ENCODE measurements at places on chromosomes 2 and 18.

DNA sequence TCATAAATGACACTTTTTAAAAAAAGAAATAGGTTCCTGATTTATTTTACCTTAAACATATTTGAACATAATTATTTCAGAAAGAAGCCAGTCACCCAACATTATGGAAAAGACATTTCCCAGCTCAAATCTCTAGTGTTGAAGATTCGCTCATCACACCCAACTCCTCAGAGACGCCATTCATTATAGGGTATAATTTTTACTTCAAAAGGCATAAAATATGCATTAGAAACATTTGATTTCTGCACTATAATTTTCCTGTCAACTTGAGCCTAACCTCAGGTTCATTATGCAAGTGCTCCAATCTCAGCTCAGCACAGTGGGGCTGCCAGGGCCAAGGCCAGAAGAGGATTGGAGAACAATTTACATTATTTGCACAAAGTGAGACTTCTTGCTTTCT is 58.8 kb upstream of the TTN start:
- no peak for DNase-seq

- no peak for DNase-seq
Measured at GRCh38 chr18:12359515-12359927, 17.5 kb downstream of the AFG3L2 start.

DNA sequence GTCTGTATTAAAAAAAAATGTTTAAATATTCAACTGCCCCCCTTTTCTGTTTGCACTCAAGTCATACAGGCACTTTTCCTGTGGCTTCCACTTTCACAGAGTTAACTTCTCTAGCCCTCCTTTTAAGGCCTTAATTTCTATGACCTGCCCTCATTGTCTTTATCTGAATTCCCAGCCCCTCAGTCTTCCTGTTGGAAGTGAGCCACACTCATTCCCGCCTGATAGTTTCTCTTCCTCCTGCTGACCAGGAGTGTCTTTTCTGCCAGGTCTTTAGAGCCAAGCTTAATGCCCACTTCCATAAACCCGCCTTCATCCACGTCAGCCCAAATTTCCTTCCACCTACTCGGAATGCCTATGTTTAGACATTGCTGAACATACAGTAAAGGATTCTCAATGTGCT is 10.5 kb downstream of the COPS8 start:
- no peak for DNase-seq

DNA sequence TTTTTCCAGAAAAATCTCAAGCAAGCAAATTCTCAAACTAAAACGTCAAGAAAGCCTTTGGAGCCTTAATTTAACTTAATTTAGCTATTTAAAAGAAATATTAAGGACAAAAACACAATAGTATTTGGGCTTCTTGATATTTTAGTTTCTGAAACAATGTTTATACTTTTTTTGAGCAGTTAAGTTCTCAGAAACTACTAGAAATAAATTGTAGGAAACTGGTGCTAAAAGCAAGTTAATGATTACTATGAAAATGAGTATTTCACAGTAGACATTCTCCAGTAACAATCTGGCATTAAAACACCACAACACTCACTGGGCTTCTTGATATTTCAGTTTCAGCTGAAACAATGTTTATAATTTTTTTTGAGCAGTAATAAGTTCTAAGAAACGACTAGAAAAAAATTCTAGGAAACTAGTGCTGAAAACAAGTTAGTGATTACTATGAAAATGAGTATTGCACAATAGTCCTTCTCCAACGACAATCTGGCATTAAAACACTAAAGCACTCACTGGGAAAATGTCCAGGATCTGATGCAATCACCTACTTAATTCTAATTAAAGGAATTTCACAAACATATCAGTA is 45.1 kb downstream of the TRAK2 start:
- DNase-seq: no peak

DNA sequence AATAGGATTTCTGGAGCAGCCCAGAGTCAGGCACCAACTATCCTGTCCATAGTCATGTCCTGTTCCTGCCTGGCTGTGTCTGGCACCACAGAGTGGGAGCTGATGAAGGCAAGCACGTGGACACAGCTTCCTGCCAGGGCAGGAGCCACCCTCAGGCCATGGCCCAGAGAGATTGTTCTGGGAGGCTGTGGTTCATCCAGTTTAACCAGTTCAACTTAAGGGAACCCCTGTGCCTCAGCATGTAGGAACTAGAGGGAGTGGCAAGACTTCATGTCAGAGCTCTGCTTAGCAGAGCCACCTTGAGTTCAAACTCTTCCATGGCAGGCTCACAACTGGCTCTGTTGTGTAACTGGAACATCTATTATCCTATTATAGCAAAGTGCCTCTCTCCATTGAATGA is 73.2 kb upstream of the NCKAP5 start:
- no peak for DNase-seq

GRCh38 chr2:64692401-64692800 is 38.7 kb upstream of the SERTAD2 start:
- DNase-seq: no peak

DNA sequence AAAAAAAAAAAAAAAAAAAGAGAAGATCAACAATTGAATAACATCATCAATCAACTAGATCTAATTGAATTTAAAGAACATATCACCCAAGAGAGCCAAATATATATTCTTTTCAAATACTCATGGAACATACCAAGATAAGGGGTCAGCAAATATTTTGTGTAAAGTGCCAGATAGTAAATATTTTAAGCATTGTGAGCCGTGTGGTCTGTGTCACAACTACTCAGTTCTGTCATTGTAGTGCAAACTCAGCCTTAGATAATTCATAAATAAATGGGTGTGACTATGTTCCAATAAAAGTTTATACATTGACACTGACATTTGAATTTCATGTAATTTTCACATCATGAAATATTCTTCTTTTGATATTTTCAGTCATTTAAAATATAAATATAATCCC is 45.9 kb downstream of the OTX1 start:
- no peak for DNase-seq

DNA sequence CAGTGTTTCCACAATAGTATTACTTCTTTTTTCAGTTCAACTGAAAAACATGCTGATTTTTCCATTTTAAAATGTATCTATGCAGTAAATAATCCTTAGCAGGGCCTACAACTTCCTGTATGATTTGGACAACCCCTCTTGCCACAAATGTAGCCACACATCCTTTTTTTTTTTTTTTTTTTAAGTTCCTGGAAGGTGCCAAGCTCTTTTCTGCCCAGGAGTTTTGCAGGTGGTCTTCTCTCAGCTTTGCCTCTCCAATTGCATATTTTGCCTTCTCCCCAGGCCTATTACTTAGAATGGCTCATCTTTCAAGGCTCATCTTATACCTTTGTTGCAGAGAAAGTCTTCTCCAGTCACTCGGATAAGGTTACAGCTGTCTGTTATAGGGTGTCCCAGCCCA is 11.6 kb downstream of the KLHL14 start:
- DNase-seq: no peak

GRCh38 chr2:100748673-100749072 is 71.3 kb upstream of the NPAS2 start:
- DNase-seq: no peak

- DNase-seq: no peak
Measured at GRCh38 chr2:238970553-238971081, 122.7 kb downstream of the TWIST2 start.

DNA sequence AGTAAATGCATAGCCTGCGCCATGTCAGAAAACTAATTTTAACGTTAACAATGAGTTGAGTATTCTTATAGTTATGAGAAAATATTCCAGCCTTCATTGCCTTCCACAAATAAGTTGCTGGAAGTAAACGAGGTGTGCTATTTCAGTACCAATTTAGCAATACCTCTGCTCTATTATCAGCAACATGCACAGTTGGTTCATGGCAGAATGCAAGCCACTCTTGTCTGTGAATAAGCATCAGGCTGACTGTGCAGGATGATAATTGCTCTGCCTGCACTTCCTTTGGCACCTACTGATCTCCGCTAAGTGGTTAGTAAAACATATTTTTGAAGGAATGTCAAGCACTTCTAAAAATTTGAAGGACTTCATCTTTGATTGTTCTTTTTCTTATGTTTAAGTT is 261.9 kb upstream of the SIX3 start:
- no peak for DNase-seq
